GM04504 (cell line): ENCODE measurements at places on chromosomes 4 and X.
A peak's percentile ranks its signal among the peaks of the same experiment; 100 is the strongest.

GRCh38 chr4:82948647-82949204 is 48.2 kb downstream of the THAP9 start:
- no peak for DNase-seq

- no peak for DNase-seq
These were observed at the start of gene LRP2BP for GRCh38 chr4:185395238-185395955. Gene LRP2BP (minus strand): TSS chr4:185395924. CDS start chr4:185378186, 17,738 bp downstream.

DNA sequence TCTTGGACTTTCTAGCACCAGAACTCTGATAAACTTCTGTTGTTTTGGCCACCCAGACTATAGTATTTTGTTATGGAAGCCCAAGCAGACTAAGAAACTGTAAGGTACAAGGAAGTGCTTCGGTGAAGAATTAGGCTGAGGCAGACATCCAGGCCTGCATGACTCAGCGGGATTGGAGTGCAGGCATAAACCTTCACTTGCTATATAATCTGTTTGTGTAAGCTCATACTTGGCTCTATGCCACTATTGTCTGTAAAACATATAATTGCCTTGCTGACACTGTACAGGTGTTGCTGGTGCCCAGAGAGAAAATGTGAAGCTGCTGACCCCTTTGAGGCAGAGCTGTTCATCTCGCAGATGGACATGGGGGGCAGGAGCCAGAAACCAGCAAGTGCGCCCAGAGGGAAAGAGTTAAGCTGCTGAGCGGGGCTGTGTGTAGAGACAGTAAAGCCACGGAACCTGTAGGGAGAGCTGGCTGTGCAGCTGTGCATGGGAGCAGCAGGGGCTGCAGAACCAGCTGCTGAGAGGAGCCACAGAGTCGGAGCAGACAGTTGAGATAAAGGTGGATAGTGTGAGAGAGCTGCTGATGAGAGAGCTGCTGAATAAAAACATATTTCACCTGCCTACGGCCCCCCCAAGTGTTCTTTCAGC is 96.2 kb downstream of the RBM46 start:
- no peak for DNase-seq

DNA sequence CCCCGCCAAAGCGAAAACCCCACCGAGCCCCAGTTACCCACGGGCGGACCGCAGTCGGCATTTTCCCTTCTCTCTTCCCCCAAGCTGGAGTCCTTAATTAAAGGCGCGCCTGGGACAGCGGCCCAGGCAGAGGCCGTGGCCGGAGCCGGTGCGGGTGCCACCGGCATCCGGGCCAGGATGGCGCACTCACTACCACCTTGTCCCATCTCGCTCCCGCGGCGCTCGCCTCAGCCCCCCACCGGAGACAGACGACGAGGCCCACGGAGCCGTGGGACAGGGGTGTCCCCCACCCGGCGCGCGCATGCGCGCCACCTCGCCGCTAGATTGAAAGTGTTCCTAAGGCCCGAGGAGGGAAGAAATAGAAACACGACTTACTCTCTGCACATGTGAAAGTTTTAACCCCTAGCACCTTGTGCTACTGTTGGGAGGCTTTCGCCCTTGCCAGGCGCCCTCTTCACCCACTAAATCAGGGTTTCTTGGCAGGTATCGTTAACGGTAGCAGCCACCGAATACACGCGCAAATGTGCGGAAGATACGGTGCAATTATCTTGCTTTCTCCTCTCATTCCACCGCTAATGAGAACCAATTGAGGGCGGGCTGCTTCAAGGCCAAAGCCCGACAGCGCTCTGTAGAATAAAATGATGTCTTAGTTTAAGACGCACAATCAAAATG is 64.3 kb upstream of the CCDC160 start:
- no peak for DNase-seq

DNA sequence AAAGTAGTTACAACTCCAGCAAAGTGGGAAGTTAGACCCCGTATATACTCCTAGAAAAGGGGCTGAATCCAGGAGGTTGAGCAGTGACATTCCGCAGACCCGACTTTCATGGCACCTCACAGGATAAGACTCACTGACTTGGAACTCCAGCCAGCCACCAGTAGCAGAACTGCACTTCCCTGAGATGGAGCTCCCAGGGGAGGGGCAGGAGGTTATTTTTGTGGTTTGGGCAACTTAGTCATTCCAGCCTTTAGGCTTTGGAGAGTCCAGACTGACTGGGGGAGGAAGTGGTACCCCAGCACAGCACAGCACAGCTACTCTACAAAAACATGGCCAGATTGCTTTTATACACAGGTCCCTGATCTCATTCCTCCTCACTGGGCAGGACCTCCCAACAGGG is 319.1 kb downstream of the PCDH19 start:
- DNase-seq = peak; percentile 44

- DNase-seq = no peak
These were observed 12.3 kb downstream of the SASH3 start for GRCh38 chrX:129791961-129792570.

GRCh38 chr4:183195534-183195933 is 96.5 kb downstream of the WWC2 start:
- no peak for DNase-seq

DNA sequence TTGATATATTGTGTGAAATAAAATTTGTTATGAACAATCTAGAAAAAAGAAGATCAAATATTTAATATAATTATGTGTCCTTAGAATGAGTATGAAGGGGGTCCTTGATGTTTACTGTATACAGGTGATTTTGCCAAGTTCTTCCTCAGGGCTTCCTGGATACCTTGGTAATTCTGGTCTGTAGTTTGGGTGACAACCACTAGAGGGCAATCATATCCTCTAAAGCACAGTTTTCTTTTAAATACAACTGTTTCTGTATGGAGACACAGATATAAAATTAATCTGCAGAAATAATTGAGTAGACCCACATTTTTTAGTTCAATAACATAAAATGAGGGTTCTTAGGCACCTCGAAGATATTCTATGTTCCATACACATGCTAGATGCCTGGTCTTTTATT is 157.7 kb downstream of the SPANXN1 start:
- DNase-seq = peak; percentile 1

DNA sequence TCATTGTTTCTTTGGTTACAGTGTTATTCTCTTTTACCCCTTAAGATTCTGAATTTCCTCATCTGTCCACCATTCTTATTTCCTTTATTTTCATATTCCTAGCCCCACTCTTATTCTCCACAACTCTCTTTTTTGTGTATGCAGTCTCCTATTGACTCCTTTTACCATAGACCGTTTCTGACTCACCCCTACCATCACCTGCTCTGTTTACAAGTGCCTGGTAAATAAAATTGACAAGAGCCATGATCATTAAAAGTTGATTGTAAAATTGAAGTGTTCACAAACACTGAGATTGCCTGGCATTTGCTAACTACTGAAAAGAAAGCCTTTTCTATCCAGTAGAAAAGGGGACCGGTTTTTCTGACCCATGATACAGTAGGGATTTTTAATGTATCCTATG is 54.4 kb downstream of the MRPL1 start:
- DNase-seq = no peak

GRCh38 chr4:86981789-86982188 is 47.0 kb downstream of the AFF1 start:
- DNase-seq = no peak

- DNase-seq = no peak
These were observed 75.5 kb downstream of the GATB start for GRCh38 chr4:151685303-151685702.

DNA sequence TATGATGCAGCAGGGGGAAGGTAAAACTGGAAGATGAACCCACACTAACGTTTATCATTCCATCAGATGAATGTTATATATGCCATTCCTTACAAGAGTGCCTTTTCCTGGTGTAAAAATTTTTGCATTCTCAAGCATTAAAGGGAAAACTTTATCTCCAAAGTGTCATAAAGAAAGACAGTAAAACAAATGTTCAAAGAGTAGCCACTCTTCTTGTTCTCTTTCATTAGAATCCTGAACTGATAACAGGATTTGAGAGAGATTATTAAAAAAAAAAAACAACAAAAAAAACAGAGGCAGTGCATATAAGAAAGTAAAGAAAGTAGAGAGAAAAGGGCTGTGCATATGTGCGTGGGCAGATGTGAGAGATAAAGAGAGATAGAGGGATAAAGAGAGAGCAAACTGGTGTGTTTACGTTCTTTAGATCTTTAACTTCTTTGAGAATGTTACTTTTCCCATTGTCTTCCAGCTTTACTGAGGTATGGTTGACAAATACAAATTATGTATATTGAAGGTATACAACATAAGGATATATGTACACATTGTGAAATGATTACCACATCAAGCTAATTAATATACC is 275.4 kb downstream of the HS3ST1 start:
- no peak for DNase-seq

DNA sequence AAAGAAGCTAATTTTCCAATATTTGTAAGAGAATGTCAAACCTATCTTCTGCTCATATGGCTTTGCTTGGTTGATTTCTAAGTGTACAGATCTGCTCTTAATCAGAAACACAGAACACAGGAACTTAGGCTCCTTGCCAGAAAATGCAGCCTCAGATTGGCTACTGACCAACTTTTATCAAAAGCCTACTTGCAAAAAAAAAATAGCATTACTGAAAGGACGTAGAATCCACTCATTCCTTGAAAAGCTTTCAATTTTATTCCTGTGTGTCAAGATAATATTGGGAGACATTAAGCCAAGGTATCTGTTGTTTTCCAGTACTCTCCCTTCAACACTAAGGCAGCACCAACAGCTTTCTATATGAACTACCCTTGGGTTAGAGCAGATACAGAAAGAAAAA is 127.6 kb upstream of the INTU start:
- DNase-seq = peak; percentile 9

- DNase-seq = no peak
These were observed 45.7 kb downstream of the FHDC1 start for GRCh38 chr4:152981842-152982241.

DNA sequence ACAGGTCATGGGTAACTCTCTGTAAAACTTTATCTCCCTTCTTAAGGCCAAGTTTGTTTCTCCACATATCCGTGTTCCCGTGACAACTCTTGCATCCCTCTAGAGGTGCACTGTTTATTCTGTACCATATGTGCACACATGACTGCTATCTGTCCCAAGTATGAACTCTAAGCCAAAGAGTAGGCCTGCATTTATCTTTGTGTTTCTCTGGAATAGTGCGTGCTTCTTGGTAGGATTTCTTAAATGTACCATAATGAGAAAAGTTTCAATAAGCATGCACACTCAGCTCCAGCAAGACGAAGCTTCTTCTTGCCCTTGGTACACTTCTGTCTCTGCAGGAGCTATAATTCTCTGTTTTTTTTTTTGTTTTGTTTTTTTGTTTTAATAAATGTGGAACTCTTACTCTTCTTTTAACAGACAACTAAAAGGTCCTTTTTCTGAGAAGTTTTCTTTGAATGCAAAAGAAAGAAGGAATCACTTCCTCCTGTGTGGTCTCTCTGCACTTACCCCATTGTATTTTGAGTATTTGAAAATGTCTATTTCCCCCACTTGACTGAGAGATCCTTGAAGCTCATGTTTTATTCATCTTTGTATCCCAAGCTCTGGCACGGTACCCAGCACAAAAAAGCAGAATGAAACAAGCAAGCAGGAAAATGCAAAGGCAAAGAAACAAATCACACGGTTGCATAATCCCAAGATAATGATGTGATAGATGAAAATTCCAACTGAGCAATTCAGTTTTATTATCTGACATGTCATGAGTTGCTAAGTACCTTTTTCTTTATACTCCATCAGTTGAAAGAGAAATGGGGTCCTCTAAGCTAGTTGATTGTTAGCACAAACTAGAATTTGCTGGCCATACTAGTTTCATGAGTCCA is 521.9 kb upstream of the BOD1L1 start:
- DNase-seq = no peak

GRCh38 chr4:40507977-40508376 is 121.7 kb downstream of the RBM47 start:
- no peak for DNase-seq

DNA sequence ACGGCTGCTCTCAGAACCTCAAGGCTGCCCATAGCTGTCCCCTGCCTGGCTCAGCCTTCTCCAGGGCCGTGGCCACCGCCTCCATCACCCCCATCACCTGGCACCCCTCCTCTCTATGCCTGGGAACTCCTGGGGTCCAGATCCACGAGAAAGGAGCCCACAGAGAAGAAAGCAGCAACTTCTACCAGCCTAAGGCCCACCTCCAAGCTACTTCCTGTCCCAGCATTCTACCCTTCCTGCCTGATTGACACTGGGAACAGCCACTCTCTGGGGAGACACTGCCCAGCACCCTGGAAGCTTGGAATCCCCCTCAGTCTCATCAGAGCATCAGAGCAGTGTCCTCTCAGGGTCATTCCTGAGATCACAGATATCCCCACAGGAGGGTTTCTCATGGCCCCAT is 36.9 kb upstream of the PROM1 start:
- DNase-seq = no peak

- no peak for DNase-seq
These were observed 56.5 kb downstream of the SNX25 start for GRCh38 chr4:185265942-185266341.

DNA sequence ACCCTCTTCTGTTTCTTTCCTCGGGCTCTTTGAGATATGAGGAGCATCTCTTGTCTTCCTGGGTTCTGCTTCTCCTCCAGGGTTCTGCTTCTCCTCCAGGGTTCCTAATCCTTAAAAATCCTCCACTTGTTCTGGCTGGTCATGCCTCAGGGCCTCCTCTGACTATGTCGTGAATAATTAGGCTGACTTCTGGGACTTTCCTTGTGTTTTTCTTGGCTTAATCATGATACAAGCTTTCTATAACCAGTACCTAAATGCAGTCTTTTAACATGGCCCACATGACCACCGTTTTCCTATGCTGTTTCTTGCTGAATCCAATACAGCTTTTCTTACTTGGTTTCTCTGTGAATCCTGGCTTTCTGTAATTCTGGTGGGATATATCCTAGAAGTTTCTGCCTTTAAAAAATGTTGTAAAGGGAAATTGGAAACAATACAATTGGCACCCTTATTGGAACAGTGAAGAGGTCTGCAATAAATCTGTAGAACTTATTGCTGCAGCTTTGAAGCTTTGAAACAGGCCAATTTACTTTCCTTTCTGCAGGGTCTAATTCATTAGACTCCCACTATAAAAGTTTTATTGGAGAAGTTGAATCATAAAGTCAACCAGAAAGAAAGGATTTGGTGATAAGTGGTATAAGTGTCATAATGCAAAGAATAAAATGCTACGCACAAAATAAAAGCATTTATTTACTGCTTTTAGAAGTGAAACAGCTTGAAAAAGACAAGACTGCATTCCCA is 213.1 kb downstream of the UGT8 start:
- DNase-seq = no peak

DNA sequence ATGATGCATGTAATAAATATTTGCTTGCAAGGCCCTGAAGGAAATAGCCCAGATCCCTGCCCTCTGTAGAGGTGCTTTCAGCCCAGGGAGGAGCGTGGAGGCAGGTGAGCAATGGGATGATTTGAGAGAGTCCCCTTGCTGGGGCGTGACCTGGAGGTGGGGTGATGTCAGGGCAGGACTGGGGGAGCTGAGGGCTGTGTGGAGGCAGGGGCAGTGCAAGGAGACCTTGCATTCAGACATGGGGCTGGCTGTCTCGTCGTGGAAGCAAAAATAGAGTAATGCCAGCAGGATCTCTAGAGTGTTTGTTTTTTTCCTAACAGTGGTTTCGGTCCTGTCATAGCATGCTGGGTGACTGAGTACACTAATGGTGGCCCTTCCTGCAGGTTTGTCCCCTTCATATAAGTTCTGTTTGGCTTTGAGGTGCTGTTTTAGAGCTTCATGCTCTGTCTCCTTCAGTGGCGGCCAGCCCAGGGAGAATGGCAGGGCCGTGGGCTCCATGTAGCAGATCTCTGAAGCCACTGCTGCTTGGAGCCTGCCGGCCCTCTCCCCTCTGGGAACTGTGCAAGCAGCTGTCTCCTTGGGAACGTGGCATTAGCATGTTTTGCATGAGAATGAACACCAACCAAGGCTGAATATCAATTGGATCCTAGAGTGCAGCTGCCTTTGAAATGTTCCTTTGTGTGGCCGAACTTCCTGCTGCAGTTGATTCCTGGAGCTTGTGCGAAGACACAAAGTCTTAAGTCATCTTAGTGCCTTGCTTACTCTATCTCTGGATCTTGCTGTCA is 39.3 kb upstream of the CLDN34 start:
- no peak for DNase-seq
